ENCODE measurements at places on chromosomes 13 and 19. TPM values are rescaled to one million over a fixed set of nuclear protein-coding genes. Genes with fewer than 3 reads are reported as not detected.

- DNase-seq: no peak
Observed at GRCh38 chr13:87280139-87280538, 391.0 kb upstream of the SLITRK5 start.

RGS9BP gene
- total RNA-seq: 2.5 TPM

- no peak for DNase-seq
Observed at GRCh38 chr13:45138282-45138681, 18.0 kb downstream of the GTF2F2 start.

RPL18A gene
- 916 TPM for total RNA-seq

PODNL1 gene
- 0.47 TPM for total RNA-seq

DNA sequence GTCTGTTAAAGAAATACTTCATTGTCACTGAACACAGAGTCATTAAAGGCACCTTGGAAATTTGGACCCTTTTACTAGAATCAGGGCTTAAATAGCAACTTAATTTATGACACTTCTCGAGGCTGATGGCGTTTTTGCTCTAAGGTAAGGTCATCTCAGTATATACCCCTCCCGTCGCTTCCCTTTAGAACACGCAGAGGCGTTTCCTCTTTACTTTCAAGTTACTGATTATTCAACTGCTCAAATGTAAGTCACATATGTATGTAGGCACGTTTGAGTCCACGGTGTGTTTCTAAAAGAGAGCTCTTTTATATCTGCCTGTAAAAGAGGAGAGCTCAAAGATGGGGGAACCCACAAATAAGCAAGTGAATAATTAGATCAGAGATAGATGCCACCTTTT, 181.5 kb downstream of the TSHZ3 start:
- peak; percentile 2 for DNase-seq

DNA sequence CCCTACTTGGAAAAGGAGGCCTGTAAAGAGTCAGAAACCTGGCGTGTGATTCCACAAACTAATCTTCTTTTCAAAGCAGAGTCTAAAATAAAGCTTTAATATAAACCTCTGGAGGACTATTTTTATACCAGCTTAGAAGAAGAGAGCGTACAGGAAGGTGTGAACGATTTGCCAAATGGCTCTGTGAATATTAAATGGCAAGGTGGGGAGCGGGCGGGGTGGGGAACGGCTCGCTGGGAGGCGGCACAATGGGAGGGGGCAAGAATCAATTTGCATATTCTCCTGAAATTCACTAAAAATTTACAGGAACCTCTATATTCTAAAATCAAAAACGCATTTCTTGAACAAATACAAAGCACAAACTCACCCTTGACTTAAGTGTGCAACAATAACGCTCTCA, 982 bp downstream of the ZNF780B start:
- no peak for DNase-seq

- no peak for DNase-seq
Observed at GRCh38 chr19:50721441-50722137, 1.6 kb upstream of the CLEC11A start.

GRCh38 chr13:43293986-43294385, 270.6 kb downstream of the DNAJC15 start:
- DNase-seq: no peak

DNA sequence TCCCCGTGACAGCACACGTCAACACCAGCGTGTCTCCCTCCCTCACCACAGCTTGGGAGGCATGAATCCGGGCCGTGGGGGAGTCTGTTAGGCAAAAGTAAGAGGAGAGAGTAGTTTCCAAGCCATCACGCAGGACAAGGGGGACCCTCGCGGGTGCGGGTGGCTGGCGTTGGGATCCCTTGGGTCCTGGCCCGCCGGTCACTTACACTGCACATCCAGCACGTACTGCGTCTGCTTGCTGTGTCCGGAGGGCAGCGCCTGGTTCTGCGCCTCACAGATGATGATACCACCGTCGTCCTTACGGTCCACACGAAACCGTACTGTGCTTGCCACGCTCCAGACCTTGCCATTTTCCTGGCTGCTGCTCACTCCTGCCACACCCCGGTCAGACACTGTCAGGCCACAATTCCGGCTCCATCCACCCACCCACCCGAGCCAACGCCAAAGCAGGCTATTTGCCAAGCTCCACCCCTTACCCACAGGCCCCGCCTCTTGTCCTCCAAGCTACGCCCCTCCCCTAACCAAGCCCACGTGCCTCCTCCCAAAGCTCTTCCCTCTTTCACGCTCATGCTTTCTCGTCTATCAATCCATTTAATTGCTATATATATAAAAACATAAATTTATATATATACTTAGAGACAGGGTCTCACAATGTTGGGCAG, 6.6 kb upstream of the ZNF428 start:
- no peak for DNase-seq

DNA sequence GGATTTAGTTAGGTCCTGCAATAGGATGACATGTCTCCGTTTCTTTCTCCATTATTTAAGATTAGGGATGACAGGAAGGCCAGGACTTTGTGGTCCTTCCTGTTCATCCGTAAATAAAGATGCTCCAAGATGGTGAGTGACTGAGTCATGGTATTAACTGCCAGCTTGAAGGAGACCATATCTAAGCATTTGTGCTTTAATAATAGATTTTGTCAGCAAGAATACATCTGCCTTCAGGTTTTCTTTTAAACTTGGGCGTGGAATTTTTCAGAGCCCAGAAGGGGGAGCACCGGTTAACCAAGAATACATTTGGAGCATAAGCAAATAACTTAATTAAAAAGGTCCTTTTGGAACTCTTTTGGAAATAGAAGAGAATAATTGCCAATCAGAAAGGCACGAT, 68.2 kb downstream of the ARHGAP35 start:
- DNase-seq: no peak

DNA sequence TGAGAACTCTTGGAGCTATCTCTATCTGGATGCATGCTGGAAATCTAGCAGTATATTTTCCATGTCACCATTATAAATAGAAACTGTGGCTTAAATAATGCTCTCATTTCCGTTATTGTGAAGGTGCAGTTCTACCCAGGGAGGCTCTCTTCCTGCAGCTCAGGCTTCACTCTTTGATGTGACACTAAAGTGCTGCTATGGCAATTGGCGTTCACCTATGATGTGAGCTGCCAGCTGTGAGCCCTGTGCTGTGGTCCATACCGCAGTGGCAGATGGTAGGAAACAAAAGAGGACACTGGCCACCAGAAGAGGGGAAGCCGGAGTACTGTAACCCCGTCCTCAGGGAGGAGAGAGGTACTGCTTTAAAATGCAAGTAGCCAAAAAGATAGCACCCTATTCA, 40.6 kb upstream of the ZNF681 start:
- no peak for DNase-seq
